EL (cell line): ENCODE measurements at places on chromosomes 7 and 10.

GRCh38 chr10:25112016-25112415, 62.8 kb upstream of the GPR158 start:
- no peak for DNase-seq

GRCh38 chr7:106329971-106330733, 45.4 kb upstream of the NAMPT start:
- DNase-seq, result peak; percentile 74

DNA sequence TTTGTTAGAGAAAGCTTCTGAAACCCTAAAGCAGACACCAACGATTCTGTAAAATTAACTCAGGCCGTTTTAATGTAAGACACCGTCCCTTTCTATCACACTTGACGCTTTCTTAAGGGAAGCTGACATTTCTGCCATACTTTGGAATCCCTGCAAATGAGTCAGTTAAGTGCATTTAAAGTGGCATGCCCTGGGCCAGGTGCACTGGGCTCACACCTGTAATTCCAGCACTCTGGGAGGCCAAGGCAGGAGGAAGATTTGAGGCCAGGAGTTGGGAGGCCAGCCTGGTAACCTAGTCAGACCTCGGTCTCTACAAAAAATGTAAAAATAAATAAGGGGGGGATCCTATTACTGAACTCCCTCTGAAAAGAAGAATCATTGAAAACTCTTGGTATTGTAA, 4.4 kb downstream of the UBE2H start:
- no peak for DNase-seq

DNA sequence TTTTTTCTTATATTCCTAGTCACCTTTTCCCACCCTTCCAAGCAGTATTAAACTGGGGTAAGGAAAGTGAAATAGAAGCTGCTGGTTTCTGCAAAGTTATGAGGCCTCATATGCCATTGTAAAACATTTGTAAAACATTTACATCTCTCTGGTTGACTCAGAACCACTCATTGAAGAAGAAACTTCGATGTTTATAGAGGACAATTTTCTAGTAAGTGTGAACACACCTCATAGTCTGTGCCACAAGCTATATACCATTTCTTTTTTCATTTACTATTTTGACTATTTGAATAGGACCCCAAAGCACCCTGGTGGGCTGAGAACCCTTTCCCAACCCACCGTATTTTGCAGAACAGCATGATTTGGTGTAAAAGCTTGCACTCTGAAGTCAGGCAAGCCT, 12.9 kb upstream of the ITGB1 start:
- no peak for DNase-seq

- DNase-seq, result peak; percentile 45
Measured at GRCh38 chr7:22375359-22376048, 18.6 kb upstream of the RAPGEF5 start.

DNA sequence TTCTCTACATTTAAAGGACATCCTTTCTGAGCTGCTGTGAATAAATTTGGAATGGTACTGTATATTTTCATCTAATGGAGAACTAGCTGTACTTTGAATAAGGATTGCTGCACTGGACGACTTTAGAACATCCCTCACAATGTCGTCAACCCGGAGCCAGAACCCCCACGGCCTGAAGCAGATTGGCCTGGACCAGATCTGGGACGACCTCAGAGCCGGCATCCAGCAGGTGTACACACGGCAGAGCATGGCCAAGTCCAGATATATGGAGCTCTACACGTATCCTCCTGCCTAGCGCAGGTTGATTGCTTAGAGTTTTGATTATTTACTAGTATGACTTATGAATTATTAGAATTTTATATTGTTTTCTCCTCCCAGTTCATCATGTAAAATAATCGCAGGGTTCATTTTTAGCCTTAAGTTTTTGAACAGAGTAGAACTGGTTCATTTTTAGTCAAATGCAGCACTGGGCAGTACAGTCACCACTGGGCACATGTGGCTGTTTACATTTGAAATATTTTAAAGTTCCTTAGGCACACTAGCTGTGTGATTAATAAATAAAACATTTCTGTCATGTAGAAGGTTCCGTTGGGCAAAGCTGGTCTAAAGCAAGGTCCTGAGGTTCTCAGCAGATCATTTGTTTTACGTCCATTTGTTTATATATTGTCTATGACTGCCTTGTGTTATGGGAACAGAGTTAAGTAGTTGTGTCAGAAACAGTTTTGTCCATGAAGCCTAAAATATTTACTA, 31.5 kb downstream of the CUL1 start:
- DNase-seq, result peak; percentile 76

- no peak for DNase-seq
Measured at GRCh38 chr10:115022733-115023132, 70.4 kb upstream of the ATRNL1 start.

GRCh38 chr7:39429421-39429820, 136.8 kb upstream of the YAE1 start:
- DNase-seq, result no peak

GRCh38 chr7:159047536-159047935, 97.1 kb downstream of the VIPR2 start:
- no peak for DNase-seq

DNA sequence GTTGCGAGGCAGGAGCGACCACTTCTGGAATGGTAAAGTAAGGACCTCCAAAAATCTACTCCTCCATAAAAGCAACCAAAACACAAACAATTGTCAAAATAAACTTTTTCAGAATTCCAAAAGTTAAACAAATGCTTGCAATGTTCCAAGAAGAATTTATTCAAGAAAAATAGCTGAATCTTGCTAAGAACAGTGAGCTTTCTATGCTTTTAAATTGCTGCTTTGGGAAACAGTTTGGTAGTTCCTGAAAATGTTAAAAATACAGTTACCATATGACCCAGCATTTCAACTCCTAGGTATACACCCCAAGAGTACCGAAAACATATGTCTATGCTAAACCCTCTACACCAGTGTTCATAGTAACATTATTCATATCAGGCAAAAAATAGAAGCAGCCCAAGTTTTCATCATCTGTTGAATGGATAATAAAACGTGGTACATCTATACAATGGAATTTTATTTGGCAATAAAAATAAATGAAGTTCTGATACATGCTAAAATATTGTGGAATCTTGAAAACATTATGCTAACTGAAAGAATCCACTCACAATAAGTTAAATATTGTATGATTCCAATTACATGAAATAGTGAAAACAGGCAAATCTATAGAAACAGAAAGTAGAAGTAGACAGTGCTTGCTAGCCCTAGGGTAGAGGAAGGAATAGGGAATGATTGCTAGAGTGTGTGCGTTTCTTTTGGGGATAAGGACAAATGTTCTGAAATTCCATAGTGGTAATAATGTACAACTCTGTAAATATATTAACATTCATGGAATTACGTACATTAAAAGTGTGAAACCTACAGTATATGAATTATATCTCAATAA, 57.0 kb downstream of the LRRN3 start:
- DNase-seq, result no peak

DNA sequence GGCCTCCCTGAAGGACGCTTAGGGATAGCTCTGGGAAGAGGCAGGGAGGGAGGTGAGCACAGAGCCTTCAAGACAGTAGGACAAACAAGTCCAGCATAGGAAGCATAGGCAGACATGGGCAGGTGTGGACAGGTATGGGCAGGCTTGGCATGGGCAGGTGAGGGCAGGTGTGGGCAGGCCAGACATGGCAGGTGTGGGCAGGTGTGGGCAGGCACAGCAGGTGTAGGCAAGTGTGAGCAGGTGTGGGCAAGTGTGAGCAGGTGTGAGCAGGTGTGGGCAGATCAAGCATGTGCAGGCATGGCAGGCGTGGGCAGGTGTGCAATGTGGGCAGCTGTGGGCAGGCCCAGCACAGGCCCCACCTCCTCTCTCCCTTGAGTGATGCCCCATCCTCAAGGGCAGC, 148.8 kb upstream of the ZMIZ1 start:
- DNase-seq, result no peak

- DNase-seq, result no peak
Measured at GRCh38 chr10:101453318-101453717, 99.4 kb downstream of the BTRC start.

DNA sequence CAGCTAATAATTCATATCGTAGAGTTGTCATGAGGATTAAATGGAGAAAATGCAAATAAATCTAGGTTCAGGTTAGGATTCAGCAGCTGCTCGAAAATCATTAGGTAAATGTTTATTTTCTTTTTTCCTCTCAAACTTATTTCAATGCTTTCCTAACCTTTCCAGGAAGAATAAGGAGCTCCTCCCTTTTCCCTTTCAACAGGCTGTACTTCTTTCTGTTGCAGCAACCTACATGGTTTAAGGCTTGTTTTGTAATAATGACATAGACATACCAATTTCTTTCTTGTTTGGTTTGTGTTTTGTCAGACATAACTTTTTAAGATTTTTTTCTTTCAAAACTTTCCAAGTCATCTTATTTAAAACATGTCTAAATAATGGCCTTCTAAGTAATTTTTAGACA, 18.2 kb downstream of the GPR141 start:
- no peak for DNase-seq

DNA sequence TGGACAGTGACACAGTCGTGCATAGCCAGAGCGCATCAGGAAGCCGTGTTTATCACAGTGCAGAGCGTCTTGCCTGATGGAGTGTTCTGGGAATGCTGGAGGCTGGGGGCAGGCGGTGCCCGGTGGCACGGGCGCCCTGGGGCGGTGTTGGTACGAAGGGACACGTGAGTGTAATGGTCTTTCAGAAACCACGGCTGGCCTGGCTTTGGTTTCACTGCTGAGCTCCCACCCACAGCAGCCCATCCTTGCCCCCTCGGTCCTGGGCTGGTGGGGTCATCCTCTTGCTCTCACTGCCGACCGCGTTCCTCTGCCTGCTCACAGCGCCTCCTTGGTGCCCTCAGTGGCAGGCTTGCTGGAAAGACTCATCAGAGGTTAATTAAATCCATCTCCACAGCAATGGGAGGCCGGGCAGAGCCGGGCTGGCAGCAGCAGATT, 50.6 kb downstream of the NKX6-2 start:
- no peak for DNase-seq

DNA sequence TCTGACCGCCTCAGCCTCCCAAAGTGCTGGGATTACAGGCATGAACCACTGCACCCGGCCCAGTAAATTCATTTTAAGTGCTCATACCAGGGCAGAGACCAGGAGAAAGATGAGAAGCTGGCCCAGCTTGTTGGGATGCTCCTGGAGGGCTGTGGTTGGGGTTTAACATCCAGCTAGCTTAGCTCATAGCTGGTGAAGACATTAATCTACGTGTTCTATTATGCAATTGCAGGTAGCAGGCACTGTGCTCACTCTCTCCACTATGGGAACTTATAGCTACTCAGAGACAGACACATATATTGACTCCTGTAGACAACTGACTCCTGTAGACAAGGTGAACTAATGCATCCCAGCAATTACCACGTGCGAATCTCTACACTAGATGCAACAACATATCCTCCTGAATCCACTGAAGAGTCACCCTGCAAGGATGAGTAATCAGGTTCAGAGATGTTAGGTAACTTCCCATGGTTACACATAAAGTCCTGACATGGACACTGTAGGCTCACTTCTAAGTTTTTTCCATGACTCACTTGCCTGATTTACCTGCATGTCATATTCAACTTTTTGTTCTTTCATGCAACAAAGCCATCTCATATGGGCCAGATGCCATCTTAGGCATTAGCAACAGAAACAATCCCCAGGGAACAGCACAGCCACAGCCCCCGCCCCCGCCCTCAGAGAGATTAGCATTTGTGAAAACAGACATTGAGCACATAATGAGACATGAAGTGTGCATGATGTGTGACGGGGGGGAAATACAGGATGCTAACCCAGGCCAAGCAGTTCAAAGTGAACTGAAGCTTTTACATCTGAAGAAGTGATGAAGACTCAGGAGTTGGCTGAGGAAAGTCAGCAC, 37.2 kb downstream of the ERLIN1 start:
- peak; percentile 27 for DNase-seq

- no peak for DNase-seq
Measured at GRCh38 chr10:101558204-101558603, 29.9 kb downstream of the POLL start.

GRCh38 chr10:129331839-129332220, 135.2 kb upstream of the MGMT start:
- DNase-seq, result no peak
